SK-N-SH treated with all-trans-retinoic acid at 6 μM for 48 hours (cell line): ENCODE measurements at places on chromosomes 2 and 18.

DNA sequence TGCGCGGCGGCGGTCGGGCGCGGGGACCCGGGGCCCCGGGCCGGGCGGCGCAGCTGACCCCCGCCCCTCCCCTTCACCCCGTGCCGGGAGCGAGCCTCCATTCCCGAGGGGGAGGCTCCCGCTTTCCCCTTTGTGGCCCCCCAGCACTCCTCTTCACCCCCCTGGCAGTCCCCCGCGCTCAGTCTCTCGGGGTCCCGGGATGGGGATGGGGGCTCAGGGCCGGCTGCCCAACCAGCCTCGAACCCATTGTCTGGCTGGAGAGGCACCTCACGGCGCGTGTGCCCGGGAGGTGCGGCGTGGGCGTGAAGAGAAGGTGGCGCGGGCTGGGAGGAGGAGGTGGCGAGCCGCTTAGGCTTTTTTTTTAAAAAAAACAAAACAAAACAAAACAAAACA lies 748 bp downstream of the FMNL2 start:
- peak; percentile 12 for ATAC-seq

GRCh38 chr2:14633461-14634181 lies 1.1 kb downstream of the LRATD1 start:
- ATAC-seq = no peak

- ATAC-seq = no peak
Observed at GRCh38 chr18:48292229-48292628, 117.0 kb downstream of the ZBTB7C start.

DNA sequence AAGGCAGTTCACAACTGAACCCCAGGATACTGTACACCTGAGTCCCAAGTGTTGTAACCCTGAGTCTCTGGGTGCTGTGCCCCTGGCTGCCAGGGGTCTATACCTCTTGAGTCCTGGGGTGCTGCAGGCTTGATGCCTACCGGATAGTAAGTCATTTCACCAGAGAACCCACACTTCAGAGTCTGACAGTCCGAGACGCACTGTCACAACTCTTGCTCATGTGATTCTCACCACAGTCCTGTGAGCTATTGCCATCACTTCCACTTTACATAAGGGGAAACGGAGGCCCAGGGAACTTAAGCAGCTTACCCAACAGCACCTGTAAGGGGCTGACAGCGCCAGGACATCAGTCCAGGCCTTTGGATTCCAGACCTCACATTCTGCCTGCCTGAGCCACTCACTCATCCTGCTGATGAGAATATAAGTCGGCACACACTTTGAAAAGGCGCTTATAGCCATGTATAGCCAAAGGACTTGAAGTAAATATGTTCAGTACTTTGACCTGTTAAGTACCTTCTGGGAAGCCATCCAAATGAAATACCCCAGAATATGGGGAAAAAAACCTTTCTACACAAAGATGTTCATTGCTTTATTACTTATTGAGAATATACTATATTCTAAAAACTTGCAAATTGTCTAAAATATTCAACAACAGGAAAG lies 180.7 kb upstream of the ID2 start:
- ATAC-seq = no peak

- ATAC-seq = no peak
Observed at GRCh38 chr2:134261398-134262131, 7.7 kb downstream of the MGAT5 start.

- peak; percentile 75 for ATAC-seq
Observed at GRCh38 chr18:49812286-49813068, 856 bp downstream of the ACAA2 start.

DNA sequence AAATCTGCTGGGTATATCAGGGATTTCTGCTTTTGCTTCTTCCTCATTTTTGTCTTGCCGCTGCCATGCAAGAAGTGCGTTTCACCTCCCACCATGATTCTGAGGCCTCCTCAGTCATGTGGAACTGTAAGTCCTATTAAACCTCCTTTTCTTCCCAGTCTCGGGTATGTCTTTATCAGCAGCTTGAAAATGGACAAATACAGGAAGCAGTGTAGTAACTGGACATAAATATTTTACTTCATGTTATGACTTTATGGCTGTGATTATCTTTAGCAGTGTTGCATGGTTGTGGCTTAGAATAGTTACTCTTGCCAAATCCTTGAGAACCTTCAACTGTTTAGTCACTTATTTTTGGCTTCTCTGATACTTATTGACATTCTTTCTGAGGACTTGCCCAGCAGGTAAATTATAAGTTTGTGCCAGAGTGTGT lies 66.2 kb upstream of the DLX2 start:
- ATAC-seq = no peak

DNA sequence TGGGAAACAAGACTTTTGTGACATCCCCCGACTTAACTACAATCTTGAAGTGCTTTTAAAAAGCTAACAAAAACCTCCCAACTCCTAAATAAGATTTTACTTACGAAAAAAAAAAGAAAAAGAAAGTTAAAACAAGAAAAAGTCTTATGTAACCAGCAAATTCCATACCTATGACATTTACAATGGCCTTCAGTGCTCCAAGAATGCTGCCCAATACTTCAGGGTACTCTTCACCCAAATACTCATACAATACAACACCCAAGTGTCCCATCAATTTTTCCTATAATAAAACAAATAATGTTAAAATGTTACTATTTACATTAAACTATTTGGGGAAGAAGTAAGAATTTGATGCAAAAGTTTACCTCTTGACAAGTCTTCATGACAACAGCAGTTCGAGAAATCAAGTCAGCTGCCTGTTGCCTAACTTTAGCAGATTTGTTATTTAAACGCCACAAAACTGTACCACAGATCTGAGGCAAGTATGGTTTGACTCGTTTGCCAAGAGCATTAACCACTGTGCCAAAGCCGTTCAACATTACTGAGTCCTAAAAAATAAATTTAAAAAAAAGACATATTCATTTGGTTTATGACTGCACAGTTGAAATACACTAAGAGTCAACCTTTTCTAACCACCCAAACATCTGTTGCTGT lies 34.8 kb downstream of the SF3B1 start:
- no peak for ATAC-seq
